ENCODE measurements at places on chromosomes 5 and 9.
A peak's percentile ranks its signal among the peaks of the same experiment; 100 is the strongest.

DNA sequence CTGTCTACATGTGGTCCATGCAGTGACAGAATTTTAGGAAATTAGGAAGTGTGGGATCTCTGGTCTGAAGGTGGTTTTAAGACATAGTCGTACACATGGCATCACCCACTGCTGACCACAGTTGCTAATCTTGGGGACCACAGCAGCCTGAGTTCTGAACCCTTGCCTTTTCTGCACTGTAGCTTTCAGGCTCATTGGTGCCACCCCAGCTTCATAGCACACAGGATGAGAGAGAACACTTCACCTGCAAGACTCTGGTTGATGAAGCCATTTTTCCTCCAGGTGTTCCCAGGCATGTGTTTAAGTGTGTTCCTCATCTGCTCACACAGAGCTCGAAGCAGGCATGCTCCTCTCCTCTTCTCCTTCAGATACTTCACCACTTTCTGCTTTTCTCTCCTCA is 68.2 kb upstream of the S1PR3 start:
- no peak for DNase-seq

GRCh38 chr9:86842573-86842972 is 104.7 kb downstream of the GAS1 start:
- no peak for DNase-seq

- DNase-seq = no peak
Measured at GRCh38 chr9:108041551-108041950, 552.0 kb upstream of the KLF4 start.

GRCh38 chr9:92763721-92764380 is 782 bp downstream of the BICD2 start:
- no peak for DNase-seq

DNA sequence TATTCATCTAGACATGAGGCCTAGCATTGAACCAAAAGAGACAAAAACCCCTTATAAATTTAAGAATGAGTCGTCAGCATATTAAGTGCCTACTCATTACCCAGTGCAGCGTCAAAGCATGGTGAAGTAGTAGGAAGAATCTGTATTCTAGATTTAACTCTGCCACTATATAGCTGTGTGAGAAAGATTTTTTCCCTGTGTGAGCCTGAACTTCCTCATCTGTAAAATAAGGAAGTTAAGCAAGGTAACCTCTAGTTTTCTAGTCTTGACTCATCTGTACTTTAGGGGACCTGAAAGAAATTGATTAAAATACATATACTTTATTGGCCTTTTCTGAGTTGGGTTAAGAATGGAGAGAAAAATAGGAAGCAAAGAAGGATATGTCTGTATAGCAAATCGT is 82.1 kb upstream of the RUSC2 start:
- DNase-seq = no peak

DNA sequence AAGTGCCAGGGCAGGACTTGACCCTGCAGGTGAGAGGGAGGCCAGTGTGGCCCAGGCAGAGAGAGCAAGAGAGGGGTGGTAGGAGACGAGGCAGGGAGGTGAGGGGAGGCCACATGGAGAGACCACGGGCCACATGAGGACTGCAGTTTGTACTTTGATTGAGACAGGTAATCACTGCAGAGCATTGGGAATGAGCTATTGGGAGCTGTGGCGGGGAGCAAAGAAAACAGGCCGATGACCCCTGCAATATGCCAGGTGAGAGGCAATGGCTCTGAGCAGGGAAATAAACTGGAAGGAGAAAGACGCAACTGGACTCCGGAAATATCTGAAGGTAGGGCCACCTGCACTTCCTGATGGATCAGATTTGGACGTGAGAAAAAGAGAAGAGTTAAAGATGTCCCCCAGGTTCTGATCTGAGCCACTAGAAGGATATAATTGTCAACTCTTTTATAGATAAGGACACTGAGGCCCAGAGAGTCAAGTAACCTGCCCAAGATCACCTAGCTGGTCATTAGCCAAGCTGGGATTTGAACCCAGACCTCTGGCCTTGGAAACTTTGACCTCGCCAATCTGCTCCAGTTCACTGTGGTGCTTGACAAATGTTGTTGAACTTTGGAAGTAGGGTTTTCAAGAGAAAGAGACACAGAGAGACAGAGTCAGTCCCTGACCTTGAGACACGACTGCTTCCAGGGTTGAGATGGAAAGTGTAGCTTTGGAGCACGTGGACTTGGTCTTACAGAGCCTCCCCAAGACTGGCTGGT is 42.3 kb downstream of the DUSP1 start:
- no peak for DNase-seq

DNA sequence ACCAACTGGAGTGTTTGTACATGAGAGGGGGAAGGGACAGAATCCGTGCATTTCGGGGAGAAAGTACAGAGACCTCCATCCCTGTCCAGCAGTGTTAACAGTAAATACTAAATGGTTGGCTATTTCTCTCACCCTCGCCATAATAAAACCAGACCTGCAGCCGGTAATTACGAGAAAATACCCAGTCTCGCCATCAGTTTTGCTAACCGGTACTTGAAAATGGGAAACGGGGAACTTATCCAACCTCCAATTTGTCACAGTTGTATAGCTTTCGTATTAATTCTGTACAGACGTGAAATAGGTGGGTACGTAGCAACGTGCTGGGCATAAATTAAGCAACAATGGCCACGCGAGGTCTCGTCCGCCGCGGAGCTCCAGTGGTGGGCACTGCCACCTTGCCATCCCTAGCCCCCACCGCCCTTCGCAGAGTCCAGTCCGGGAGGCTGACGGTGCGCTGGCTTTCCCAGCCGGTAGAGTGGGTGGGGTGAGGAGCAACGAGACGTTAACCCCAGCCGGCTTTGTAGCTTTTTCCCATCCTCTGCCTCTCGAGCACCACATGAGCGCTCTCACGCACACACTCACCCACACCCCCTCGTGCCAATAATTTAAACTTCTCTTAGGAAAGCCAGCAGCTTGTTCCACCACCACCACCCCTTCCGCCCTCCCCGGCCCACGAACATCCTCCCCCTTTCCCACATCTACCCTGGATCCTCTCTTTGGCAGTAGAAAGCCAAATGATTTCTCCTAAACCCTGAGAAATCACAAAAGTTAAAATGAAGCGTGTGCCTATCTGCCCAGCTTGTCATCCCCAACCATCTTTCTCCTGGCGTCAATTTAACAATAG is 1.8 kb downstream of the ELAVL2 start:
- DNase-seq = no peak

DNA sequence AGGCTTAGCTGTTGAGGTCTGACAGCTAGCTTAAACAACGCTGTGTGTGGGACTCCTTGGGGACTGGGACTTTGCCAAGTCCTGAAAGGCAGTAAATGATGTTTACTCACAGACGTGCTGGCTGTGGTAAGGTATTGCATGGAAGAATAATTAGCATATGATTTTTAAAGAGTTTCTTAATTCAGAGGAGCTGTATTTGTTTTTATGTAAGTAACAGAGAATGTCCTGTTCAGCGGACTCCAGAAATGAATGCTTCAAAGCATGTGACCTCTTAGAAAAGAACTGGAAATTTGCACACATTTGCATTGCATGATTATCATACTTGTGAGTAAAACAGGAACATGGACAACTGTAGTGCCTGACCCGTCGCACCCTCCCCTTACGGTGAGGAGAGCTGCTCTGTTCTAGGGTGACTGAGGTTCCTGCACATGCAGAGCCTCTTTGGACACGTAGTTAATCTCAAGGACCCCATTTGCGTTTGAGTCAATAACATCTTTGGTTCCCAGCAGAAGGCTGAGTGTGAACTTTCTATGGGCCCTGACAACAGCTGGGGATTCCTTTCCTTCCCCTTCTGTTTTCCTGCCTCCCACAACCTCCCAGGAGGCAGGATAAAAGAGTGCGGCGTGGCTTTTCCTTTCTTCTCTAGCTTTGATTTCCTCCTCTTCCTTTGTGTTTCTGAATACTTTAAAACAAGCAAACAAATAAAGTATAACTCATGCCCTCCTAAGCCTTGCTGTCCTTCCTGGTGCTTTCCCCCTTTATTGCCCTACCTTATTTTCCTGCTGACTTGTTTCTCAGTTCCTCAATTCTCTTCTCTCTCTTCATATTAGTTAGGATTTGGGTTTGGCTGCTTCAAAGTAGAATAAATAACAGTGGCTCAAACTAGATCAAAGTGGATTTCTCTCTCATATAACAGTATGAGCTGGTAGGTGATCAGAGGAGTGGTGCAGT is 157.2 kb upstream of the CD180 start:
- DNase-seq = no peak

- DNase-seq = no peak
Measured at GRCh38 chr5:883475-884181, 9.0 kb downstream of the BRD9 start.

GRCh38 chr5:159891371-159891770 is 24.9 kb upstream of the ADRA1B start:
- no peak for DNase-seq

DNA sequence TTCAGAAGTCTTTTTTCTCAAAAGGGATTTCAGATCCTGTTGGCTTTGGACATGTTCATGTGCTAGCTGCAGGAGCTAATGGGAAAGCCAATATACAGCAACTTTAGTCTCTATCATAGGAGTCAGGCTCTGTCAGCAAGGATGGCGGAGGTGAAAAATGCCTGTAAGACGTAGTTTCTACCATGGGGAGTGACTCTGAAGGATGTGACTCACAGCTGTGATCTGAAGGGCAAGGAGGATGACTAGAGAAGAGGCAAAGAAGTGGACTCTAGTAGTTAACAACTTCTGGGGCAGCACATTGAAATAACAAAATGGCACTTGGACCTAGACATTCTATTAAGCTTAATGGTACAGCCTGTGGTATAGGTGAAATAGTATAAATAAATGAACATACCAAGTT is 3.1 kb upstream of the NDUFS4 start:
- no peak for DNase-seq

DNA sequence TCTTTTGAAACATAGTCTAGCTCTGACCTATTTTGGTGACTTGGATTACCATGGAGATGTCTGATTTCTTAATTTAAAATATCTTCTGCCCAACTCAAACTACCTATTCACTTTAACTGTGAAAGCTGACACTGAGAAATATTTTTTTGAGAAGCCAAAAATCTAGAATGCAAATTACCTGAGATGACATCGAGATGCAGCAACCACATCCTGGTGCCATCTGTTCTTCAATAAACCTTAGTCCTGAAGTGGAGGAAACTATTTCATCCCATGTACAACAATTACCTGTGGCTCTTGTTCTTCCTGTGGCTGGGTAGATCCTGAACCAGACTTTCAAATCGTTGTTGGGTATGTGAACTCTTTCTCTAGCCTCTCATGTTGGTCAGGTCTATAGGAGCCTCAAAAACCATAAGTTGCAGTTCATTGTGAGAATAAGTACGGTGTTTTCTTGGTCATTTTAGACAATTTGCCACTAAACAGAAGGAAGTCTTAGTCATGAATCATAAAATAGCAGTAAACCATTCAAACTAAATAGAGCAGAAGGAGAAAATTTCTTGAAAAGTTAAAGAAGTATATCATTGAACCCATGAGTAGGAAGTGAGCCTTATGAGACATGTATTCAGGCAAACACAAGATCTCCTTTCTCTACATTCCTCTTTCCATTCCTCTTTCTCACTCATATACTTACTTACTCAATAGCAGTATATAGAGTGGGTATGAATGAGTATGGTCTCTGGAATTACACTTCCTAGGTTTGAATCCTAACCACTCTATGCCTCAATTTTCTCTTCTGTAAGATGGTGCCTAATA is 176.0 kb downstream of the HMHB1 start:
- DNase-seq = no peak

DNA sequence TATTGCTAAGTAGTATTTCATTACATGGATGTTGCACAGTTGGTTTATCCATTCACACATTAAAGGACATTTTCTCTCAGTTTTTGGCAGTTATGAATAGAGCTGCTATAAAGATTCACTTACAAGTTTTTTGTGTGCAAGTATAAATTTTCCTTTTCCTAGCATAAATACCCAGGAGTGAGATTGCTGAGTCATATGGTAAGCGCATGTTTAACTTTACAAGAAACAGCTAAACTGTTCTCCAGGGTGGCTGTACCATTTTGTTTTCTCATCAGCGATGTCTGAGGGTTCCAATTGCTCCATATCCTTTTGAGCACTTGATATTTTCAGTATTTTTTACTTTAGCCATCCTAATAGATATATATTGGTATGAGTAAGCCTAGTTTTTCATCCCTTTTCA is 16.4 kb upstream of the ABCA1 start:
- DNase-seq = no peak

DNA sequence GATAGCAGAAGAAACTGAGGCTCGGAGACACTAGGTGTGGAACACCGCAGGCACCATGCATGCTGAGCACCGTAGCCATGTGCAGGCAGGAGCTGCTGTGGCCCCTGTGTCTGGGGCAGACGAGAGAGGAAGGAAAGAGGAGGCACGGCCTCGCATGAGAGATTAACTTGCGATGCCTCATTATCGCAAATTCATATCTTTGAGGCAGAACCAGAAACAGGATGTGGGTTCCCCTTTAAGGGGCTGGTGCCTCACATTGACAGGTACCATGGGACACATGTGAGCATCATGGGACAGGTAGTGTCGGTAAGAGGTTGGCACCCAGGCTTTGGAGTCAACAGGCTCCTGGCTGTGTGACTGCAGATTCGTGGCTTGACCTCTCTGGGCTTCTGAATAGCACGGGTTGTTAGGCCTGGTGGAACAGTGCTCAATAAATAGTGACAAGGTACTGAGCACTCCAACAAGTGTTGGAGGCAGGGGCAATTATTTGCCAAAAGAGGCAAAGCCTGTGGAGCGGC is 40.8 kb downstream of the NAIF1 start:
- peak; percentile 68 for DNase-seq

GRCh38 chr5:169580964-169581363 is 2.6 kb upstream of the SPDL1 start:
- no peak for DNase-seq

DNA sequence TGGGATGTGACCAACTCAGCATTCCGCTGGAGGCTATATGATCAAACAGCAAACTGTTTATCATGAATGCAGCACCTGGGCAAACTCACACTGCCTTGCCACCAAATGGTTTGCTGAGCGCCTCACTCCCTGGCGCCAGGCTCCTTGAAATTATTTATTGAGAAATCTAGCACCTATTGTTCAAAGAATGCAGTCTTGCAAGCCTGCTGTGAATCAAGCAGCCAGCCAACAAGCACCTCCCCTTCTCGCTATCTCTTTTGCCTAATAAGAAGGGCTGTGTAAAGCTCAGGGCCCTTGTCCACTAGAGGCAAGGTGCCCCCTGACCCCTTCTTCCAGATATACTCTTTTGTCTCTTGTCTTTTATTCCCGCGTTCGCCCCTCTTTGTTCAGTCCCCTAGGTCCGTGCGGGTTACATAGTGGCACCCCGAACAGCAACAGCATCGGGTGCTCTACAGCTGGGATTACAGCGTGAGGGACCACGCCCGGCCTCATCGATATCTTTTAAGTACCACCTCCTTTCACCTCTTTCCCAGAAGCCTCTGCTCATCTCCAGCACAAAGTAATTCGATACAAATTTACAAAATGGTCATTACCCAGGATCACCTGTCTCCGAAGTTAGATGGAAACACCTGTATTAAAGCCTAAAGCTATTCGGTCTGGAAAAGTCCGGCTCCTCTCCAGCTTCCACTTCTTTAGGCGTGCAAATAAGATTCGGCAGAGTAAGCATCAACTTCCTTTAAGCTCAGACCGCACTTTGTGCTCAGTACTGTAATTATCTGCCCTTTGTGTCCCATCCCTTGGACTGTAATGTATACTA is 896 bp downstream of the RIGI start:
- no peak for DNase-seq

All from activated CD4-positive, CD25-positive, alpha-beta regulatory T cell (primary cell).